ENCODE measurements at places on chromosomes 6 and 20. TPM values are rescaled to one million over a fixed set of nuclear protein-coding genes. Genes with fewer than 3 reads are reported as not detected.

The FERMT1 gene
- total RNA-seq, result 6.4 TPM

The TAF11 gene
- 12.9 TPM for total RNA-seq

The DEFB118 gene
- total RNA-seq, result not detected

The ATRN gene
- 93.8 TPM for total RNA-seq

The PDYN gene
- not detected for total RNA-seq

The HLA-F gene
- 2.9 TPM for total RNA-seq

The DHX16 gene
- total RNA-seq, result 40.8 TPM

The PHACTR2 gene
- 53.8 TPM for total RNA-seq

The TRAPPC3L gene
- total RNA-seq, result not detected

The FAM83C gene
- not detected for total RNA-seq

The NRSN1 gene
- total RNA-seq, result not detected

The OOEP gene
- total RNA-seq, result 0.30 TPM

The DEFB132 gene
- not detected for total RNA-seq

Data from smooth muscle cell of the pulmonary artery (primary cell).